T-cell (primary cell): ENCODE measurements at places on chromosomes 11 and 22.

DNA sequence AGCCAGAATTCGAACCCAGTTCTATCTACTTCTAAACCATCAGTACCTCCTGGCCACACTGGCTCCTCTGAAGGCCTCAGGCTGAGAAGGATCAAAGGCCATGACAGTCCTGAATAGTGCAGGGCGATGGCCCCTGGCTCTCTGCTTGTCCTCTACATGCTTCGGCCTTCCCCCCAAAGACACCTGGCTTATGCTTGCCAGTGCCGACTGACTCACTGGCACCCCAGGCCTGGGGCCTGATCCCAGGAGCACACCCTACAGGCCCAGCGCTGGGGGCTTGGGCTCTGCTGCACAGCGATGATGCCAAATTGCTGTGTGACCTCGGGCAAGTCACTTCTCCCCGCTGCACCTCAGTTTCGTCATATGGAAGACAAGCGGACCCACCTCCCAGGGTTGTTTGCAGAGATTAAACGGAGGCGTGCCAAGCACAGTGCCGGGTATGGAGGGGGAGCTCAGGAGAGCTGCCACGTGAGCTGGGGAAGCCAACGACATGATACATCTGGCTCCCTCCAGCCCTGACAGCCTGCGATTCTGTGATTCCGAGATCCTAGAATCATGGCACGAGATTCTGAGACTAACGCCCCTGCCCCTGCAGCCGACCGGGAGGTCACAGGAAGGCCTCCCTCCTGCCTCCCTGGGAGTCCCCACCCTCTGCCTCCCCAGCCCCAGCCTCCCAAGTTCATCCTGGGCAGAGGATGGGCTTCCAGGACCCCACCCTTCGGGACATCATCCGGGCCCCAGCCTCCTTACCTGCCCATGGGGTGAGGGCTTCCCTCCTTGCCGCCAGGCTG lies 1.0 kb downstream of the SSTR3 start:
- DNase-seq, result no peak

- DNase-seq, result no peak
Observed at GRCh38 chr11:108934289-108934688, 269.4 kb downstream of the DDX10 start.

GRCh38 chr11:67494371-67495233 lies 10.6 kb downstream of the PITPNM1 start:
- DNase-seq, result no peak

DNA sequence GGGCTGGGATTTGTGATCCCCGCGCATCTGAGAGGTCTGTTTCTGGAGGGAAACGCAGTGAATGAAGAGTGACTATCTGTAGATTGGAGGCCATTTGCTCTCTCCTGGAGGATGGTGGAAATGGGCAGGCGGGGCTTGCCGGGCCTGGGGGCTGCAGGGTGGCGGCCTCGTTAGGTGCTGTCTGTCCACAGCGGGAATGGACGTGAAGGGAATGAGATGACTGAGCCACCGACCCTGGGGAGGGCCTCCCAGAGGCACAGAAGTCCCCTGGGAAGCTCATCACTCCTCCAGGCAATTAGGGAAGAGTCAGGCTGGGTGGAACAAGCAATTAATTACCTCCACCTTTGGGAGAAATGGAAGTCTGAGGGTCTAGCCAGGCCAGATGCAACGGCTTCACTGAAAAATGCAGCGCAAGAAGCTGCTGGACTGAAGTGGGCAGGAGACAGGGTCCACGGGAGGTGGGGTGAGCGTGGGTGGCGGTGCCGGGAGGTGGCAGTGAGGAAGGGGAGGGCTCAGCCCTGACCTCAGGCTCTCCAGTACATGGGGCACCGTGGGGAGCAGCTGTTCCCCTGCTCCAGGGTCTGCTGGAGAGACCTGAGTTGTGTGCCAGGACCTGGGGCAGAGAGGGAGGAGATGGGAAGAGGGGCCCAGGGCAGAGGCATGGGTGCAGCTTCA lies 524.5 kb downstream of the BRD1 start:
- no peak for DNase-seq

DNA sequence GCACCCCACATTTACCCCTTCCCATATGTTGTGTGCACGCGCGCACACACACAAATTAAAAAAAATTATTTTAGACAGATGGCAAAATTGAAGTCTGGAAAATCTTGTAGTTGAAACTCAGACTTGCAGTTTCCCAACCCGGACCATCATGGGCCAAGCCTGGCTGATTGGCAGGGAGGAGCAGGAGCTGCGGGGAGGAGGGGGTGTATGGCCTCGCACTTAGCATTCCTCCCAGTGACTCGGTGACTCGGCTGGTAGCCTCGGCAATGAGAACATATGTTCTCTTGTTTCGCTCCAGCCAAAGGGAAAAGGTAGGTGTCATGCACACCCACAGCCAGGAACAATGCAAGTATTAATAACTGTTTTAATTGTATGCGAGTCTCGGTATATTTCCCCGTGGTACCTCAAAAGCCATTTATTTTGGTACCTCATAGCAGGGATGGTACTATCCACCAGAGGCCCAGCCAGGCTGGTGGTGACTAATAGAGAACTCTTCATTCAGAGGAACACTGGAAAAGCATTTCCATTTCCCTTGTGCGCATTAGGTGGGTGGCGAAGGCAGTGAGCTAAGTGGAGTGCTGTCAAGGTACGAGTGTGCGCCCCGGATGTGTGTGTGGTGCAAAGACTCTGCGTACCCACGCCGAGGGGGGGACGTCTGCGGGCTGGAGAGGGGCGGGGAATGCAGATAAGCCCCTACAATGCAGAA lies 92.5 kb downstream of the DSCAML1 start:
- no peak for DNase-seq

GRCh38 chr22:48752451-48753380 lies 1075.0 kb downstream of the BRD1 start:
- DNase-seq, result no peak

DNA sequence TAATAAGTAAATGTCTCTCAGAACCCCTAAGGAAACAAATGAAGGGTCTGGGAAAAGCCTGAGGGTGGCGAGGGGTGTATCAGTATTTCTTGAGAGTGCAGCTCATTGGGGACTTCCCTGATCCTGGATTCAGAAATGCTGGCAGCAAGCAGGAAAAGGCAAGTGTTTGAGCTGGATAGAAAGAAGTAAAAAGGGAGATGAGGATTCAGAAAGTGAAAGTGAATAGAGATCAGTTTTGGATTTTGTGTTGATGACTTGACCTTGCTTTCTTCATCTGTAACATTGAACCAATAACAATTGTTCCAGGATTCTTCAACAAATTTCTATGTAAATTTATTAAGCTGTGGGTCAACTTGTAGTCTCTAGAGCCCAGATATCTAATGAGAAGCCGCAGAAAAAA lies 66.9 kb upstream of the CTSC start:
- no peak for DNase-seq

GRCh38 chr11:102240502-102240901 lies 76.8 kb upstream of the BIRC3 start:
- DNase-seq, result no peak

DNA sequence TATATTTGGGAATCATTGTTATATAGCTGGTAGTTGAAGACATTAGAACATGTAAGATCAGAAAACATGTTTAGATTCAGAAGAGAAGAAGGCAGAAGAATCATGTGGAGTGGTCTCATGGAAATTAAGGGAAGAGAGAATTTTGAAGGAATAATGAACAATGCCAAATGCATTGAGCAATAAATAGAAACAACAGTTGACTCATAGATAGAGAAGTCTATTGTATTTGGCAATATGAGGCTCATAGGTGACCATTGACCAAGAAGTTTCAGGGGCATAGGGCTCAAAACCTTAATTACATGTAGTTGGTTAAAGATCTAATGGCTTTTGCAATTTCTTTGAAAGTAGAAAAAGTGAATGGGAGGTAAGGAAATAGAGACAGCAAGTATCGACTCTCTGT lies 123.9 kb downstream of the PAX6 start:
- no peak for DNase-seq

- DNase-seq, result no peak
Observed at GRCh38 chr22:42769574-42770447, 49.1 kb upstream of the A4GALT start.

DNA sequence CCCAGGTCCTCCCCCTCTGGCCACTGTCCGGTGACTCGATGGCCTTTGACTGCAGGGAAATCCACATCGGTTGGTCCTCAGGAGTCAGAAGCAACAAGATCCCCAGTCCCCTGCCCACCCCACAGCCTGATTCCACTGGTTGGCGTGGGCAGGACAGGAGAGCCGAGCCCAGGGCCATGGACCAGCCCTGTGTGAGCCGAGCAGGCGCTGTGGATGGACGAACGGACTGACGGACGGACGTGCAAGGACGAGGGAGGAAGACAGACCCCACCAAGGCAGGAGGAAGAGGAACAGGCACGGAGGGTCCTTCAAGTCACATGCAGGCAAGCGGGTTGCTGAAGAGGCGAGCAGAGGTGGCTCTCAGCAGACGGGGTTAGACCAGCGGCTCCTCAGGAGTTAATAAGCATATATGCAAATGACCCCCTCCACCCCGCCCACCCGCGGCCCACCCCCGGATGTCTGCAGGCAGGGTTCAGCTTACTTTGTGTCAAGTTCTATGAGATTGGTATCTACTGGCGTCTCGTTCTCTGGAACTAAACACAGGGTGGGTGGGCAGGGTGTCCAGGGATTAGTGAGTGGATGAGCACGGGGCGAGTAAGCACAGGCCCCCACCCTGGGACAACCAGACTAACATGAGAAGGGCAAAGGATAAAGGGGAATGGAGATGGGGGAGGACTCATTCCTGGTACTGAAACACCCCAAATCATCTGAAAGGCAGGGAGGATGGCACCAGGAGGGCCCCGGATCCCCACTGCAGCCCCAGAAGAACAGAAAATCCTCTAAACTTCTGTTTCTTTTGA lies 26.8 kb downstream of the TPBGL start:
- no peak for DNase-seq

- DNase-seq, result no peak
Observed at GRCh38 chr11:118628861-118629549, 21.6 kb downstream of the PHLDB1 start.

DNA sequence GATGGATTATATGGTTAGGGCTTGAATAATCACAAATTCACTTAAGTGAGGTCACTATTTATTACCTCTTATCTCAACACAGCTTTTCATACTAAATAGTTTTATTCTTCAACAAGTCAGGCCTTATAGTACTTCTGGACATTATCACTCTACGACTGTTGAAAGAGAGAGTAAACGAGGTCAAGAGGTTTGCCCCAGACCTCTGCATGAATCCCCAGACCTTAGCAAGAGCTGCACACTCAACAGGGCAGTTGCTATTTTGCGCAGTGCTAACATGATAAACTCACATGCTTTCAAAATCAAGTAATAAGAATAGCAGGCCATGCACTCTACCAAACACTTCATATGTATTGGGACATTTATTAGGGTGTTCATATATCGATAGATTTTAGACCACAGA lies 60.5 kb downstream of the DDI1 start:
- no peak for DNase-seq

GRCh38 chr11:2651054-2651617 lies 48.7 kb downstream of the KCNQ1OT1 start:
- DNase-seq, result no peak

DNA sequence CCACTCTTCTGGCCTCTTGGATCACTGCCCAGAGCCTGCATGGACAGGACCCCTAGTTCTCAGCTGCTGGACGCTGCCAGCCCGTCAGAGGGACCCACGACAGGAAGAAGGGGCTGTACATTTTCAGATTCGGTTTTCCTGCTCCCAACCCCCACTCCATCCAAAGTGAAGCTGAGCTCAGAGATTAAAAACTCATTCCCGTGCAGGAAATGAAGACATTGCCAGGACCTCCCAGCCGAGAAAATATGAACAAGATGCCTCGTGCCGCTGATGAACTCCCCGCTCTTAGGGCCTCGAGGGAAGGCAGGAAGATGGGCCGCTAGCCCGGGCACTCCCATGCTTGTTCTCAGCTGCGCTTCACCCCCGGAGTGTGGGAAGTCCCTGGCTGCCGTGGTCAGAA lies 36.1 kb downstream of the RPUSD4 start:
- no peak for DNase-seq

DNA sequence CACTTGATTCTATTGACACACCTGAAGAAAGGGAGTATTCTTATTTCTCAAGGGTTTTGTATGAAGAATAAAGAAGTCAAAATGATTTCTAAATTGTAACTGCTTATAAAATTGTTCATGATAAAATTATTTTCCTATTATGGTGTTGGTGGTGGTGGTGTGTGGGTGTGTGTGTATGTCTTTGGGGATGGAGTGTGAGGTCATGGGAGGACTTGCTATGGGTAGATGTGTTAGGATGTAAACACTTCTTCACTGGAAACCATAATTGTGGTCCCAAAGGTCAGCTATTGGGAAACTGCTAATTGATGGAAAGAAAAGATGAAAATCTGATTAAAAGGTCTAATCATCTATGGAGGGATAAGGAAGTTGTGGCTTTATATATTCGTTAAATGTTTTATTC lies 5.1 kb downstream of the TRIM22 start:
- no peak for DNase-seq

DNA sequence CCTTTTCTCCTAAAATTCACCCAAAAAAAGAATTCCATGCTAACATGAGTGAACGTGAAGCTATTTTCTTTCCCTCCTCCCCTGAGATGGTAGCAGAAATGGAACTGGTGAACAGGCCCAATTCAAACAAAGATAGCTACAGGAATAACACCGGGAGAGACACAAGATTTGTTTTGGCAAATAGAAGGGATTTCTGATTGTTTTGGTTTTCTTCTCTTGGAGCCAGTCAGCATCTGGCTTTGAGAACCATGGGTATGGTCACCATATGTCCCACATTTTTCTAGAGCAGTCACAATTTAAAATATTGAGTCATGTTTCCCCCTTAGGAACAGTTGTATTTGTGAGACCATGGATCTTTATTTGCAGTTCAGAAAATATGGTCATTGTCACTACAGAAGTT lies 214.1 kb downstream of the FAM76B start:
- DNase-seq, result no peak

GRCh38 chr22:41919357-41920224 lies 4.7 kb upstream of the SHISA8 start:
- no peak for DNase-seq

GRCh38 chr22:18071968-18072310 lies 5.9 kb upstream of the PEX26 start:
- no peak for DNase-seq

DNA sequence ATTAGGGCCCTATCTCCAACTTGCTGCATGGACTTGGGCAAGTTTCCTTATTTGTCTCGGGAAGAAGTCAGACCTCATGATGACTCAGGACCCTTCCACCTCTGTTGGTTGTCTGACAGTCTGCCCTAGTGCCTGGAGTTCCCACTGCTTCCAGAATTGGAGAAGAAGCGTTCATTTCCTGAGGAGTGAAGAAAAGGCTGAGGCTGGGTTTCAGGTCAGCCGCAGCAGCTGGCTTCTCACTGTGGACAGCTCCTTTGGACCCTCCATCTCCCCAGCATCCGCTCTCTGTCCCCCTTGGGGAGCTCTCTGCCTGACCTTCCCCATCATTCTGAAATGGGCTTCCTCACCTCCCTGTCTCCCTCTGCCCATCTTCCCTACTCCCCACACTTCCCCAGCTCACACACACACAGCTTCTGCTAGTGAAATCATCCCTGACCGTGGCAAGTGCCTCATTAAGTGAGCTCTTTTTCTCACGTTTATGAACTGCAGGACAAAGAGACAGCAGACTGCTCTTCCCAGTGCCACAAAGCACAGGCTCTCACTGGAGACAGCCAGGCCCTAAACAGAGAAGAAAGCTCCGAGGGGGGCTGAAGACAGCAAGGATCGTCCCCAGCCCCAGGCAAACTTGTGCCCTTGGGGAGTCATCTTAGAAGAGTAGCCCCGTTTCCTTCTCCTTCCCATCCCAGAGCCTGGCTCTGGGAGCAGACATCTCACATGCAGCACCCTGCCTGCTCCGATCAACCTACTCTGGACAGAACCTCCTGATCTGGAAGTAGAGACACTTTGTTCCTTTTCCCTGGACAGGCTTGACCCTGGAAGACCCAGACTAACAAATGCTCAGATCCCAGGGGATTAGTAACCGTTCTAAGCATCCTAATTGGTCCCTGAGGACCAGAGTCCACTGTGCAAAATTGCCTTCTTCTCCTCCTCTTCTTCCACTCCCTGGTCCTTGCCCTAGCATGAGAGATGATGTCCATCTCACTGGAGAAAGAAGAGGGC lies 157.9 kb downstream of the FEZ1 start:
- DNase-seq, result no peak
